ENCODE measurements at places on chromosomes 5 and 9.

DNA sequence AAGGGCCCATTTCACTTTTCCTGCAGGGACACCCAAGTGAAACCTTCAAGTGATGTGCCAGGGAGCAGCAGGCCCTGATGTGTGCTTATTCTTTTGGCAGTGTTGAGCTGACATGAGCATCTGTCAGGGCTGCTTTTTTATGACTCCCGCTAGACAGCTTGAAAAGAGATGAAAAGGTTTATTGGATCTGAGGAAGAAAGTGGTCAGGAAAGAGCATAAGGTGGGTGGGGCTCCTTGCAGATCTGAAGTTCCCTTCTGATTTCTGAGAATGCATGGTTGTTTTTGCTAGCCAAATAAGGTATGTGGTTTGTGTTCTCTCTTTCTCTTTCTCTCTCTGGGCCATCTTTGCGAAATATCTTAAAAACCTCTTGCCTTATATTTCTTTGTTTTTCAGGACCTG lies 316.1 kb downstream of the DMRT2 start:
- H3K27ac ChIP-seq: no peak overlapping the region
- no peaks in the 10 kb centered on the region for H3K4me1 ChIP-seq
- H3K36me3 ChIP-seq: no peaks in the 10 kb centered on the region

DNA sequence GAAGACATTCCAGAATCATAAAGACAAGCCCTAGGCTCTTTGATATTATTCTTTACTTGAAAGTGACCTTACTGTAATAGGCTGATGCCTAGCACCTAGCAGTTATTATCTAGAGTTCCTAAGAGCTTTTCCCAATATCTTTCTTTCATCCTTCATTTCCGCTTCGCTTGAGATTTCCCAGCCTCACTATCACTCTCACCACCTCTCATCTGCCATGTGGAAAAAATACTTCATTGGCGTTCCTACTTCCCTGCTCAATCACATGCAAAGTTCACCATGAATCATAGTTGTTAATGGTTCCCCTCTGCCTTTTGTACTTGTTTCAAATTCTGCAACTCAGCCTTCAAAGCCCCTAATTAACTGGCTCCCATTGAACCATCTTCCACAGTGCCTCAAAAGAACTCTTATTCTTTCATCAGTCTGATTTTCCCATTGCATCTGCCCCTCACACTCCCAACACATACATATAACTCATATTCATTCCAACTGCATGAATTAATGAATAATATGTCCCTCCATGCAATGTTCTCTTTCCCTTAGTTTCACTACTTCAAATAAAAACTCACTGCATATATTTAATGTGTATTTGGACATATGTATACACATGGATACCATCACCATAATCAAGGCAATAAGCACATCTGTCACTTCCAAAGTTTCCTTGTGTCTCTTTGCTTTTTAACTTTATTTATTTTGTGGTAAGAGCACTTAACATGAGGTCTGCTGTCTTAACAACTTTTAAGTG lies 221.6 kb downstream of the PARP8 start:
- no peak overlapping the region for H3K4me3 ChIP-seq
- H3K27ac ChIP-seq: no peak overlapping the region
- H3K4me1 ChIP-seq: no peaks in the 10 kb centered on the region
- no peak for DNase-seq
- no peaks in the 10 kb centered on the region for H3K36me3 ChIP-seq

GRCh38 chr5:135046661-135047346 lies 12.8 kb upstream of the PITX1 start:
- H3K27me3 ChIP-seq: peaks cover 32% of the 10 kb centered on the region
- H3K4me3 ChIP-seq: no peak overlapping the region
- DNase-seq: no peak
- H3K4me1 ChIP-seq: peaks cover 18% of the 10 kb centered on the region

DNA sequence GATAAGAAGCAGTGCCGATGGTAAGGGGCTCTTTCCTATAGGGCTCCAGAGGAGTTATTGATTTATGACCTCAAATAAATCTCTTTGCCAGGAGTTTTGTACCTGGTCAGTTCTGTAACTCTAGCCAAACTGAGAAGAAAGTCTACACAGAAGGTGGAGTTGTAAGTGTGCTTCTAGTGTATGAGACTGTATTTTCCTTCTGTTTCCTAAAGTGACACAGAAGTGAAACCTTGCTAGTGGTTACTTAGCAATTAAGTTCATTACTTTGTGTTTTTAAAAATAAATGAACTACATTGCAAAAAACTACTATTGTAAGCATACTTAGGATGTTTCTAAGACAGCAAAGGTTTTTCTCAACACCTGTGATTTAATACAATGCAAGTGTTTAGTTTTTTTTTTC lies 48.7 kb upstream of the ACTBL2 start:
- H3K27ac ChIP-seq: no peak overlapping the region
- H3K4me1 ChIP-seq: no peaks in the 10 kb centered on the region
- DNase-seq: no peak
- no peak overlapping the region for H3K4me3 ChIP-seq
- H3K27me3 ChIP-seq: peaks cover 4% of the 10 kb centered on the region
- no peaks in the 10 kb centered on the region for H3K36me3 ChIP-seq

DNA sequence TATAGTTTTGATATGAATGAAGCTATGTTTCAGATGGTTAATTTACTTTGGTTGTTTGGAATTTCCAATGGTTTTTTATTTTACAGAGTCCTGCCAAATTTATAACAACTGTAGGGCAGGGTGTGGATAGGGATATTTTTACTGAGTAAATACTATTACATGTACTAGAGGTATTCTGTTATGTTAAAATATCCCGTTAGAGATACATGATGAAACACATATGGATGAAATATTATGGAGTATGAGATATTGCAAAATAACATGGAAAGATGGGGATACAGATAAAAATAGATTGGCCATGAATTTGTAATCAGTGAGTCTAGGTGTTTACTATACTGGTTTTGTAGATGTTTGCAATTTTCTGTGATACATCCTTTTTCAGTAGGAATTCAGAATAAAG lies 76.7 kb downstream of the RAB24 start:
- H3K27me3 ChIP-seq: no peaks in the 10 kb centered on the region
- H3K36me3 ChIP-seq: peaks cover 18% of the 10 kb centered on the region
- no peak for DNase-seq
- H3K27ac ChIP-seq: peak overlapping the region; percentile 42
- H3K4me3 ChIP-seq: no peak overlapping the region
- peaks cover 12% of the 10 kb centered on the region for H3K4me1 ChIP-seq

GRCh38 chr9:81652058-81652687 lies 37.2 kb downstream of the TLE1 start:
- no peaks in the 10 kb centered on the region for H3K27me3 ChIP-seq
- H3K27ac ChIP-seq: peak overlapping the region; percentile 53
- no peak for DNase-seq
- H3K36me3 ChIP-seq: peaks cover 25% of the 10 kb centered on the region

GRCh38 chr5:96730586-96730985 lies 68.4 kb downstream of the CAST start:
- H3K4me3 ChIP-seq: no peak overlapping the region
- H3K4me1 ChIP-seq: peaks cover 15% of the 10 kb centered on the region
- no peaks in the 10 kb centered on the region for H3K27me3 ChIP-seq
- peaks cover 35% of the 10 kb centered on the region for H3K36me3 ChIP-seq
- no peak for DNase-seq

DNA sequence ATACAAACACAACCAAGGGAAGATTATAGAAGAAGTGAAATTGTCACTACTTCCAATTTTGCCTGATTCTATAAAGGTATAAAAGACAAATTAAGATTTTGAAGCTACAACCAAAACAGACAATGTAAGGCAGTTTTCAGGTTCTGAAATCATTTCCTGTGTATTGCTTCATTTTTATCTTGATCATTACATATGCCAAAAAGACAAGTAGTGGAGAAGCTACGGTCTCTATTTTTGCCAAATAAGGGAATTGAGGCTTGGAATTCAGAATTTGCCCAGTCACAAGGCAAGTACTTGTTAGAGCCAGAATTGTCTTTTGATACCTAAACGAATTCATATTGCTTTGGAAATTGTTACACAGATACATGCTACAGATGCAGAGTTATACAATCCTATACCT lies 20.6 kb downstream of the EDIL3 start:
- no peak for DNase-seq
- no peaks in the 10 kb centered on the region for H3K4me1 ChIP-seq
- H3K27ac ChIP-seq: no peak overlapping the region
- no peak overlapping the region for H3K4me3 ChIP-seq
- no peaks in the 10 kb centered on the region for H3K27me3 ChIP-seq

DNA sequence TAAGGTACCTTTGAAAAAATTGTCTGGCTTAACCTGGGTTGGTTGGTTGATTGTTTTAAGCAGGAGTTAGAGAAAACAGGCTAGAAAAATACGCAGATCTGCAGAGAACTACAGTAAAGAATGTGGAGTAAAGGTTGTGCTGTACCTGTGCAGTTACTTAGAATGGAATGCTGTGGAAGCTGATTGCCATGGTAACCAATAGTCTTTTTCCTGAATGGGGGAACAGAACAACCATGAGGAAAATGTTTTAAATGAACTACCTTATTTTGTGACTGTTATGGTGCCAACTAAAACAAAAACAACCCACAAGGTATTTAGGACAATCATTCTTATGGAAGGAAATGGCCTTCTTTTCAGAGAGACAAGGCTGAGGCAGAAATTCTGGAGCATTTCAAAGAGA lies 4.8 kb upstream of the HOMER1 start:
- no peak overlapping the region for H3K27ac ChIP-seq
- H3K4me3 ChIP-seq: no peak overlapping the region
- no peaks in the 10 kb centered on the region for H3K36me3 ChIP-seq
- H3K27me3 ChIP-seq: peaks cover 2% of the 10 kb centered on the region
- peaks cover 3% of the 10 kb centered on the region for H3K4me1 ChIP-seq
- DNase-seq: no peak

- no peak overlapping the region for H3K27ac ChIP-seq
- no peak overlapping the region for H3K4me3 ChIP-seq
- H3K27me3 ChIP-seq: no peaks in the 10 kb centered on the region
- H3K4me1 ChIP-seq: peaks cover 7% of the 10 kb centered on the region
- peak; percentile 52 for DNase-seq
Measured at GRCh38 chr5:140239939-140240700, 62.8 kb downstream of the PFDN1 start.

Data from memory B cell (primary cell).